ENCODE measurements at places on chromosomes 6 and 20.

DNA sequence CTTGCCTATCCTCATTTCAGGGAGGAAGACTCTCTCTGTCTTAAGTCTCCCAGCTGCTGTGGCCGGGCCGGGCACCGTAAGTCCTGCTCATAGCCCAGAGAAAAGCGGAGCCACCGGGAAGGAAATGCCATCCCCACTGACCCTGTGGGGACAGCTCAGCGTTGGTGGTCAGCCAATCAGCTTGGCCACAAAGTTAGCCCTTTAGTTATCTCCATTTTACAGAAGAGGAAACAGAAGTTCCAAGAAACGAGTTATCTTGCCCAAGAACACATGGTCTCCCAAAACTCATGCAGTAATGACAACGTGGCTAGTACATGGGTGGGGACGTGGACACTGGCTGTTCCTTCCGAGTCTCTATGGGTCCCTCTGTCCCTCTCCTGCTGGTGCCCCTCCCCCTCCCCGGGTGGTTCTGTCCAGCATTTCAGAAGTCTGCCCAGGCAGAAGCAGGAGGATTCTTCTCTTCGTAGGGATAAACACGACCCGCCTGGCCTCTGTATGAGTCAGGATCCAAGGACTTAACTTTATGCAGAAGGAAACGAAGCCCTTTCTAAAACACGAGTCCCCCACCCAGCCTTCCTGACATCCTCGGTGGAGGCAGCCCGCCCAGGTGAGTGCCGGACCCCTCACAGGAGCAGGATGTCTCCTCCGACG is 273.8 kb downstream of the CDH4 start:
- no peak for DNase-seq

DNA sequence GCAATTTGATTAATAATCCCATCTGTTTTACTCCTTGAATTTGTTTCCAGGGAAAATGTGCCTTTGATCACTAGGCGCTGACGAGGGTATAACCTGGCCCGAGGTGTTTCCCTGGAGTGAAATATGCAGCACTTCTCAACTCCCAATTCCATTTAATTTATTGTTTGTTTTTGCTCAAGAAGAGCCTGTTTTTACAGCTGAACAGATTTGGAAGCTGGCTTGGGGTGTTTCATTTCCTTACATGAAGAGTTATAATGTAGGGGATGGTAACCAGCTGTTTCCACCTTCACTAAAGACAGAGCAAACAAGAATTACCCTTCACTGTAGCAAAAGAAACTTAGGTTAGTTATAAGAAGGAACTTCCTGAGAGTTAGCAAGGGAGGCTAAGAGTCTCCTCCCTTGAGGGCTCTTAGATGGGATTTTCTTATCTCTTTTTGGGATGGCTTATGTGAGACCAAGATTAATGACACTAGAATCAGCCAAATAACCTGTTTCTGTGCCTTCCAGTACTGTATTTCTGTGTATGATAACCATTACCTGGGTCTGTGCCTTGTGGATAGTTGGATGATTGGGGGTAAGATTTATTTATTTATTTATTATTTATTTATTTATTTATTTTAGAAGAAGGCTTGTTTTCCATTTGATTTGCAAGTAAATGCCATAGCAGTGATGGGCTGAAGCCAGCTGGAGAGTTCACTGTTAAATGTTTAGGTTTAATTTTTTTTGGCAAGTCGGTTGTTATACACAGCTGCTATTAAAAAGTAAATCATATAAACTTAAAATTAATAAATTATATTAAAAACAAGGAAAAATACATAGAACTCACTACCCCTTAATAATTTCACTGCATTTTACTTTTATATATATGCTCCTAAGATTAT is 162.2 kb upstream of the BMP2 start:
- DNase-seq, result no peak

GRCh38 chr6:46998436-46999017 is 43.6 kb downstream of the ADGRF1 start:
- peak; percentile 18 for DNase-seq

DNA sequence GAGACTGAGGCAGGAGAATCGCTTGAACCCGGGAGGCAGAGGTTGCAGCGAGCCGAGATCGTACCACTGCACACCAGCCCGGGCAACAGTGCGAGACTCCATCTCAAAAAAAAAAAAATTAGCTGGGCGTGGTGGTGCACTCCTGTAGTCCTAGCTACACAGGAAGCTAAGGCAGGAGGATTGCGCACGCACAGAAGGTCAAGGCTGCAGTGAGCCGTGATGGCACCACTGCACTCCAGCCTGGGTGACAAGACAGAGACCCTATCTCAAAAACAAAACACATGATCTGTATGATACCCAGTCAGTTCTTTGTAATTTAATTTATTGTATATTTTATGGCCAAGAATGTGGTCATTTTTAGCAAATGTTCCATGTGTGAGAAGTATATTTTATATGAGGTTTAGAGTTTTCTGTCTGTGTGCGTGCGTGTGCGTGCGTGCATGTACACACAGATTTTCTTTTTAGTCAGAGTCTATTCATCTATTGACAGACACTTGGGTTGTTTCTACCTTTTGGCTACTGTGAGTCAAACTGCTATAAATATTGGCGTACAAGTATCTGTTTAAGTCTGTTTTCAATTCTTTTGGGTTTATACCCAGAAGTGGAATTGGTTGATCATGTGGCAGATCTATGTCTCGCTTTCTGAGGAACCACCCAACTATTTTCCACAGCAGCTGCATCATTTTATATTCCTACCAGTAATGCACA is 22.2 kb upstream of the MYL9 start:
- DNase-seq, result no peak

- no peak for DNase-seq
Measured at GRCh38 chr20:36821964-36822437, 48.4 kb upstream of the DSN1 start.

- peak; percentile 41 for DNase-seq
Measured at GRCh38 chr6:143060354-143060805, 309 bp upstream of the AIG1 start.

GRCh38 chr6:89361171-89361570 is 8.6 kb upstream of the UBE2J1 start:
- DNase-seq, result no peak

- peak; percentile 41 for DNase-seq
Measured at GRCh38 chr20:9616833-9617461, 102.6 kb downstream of the LAMP5 start.

All from astrocyte of the cerebellum (primary cell).